Kidney (tissue), 22 donors: ENCODE measurements at places on chromosomes 5 and 9. TPM values are rescaled to one million over a fixed set of nuclear protein-coding genes. Genes with fewer than 3 reads are reported as not detected.

PALM2AKAP2 gene
- 10.6 TPM for total RNA-seq

- H3K27ac ChIP-seq, result no peak overlapping the region
- H3K4me3 ChIP-seq, result no peak overlapping the region
- H3K27me3 ChIP-seq, result no peaks in the 10 kb centered on the region
Measured at GRCh38 chr5:143564417-143564816, 160.9 kb upstream of the NR3C1 start.

ALDOB gene
- 11.0 TPM for total RNA-seq

SLC34A3 gene
- 0.13 TPM for total RNA-seq
